ENCODE measurements at places on chromosomes 12 and 14.

GRCh38 chr12:9607716-9608115 lies at the start of gene KLRB1:
Gene KLRB1, minus strand, starts transcription at chr12:9607916. Its CDS starts 77 bp downstream, at chr12:9607839.
- no peak for DNase-seq

GRCh38 chr14:52802597-52802996 lies 11.2 kb upstream of the GNPNAT1 start:
- DNase-seq = no peak

GRCh38 chr12:101042211-101042610 lies 167.8 kb downstream of the SLC5A8 start:
- DNase-seq = no peak

DNA sequence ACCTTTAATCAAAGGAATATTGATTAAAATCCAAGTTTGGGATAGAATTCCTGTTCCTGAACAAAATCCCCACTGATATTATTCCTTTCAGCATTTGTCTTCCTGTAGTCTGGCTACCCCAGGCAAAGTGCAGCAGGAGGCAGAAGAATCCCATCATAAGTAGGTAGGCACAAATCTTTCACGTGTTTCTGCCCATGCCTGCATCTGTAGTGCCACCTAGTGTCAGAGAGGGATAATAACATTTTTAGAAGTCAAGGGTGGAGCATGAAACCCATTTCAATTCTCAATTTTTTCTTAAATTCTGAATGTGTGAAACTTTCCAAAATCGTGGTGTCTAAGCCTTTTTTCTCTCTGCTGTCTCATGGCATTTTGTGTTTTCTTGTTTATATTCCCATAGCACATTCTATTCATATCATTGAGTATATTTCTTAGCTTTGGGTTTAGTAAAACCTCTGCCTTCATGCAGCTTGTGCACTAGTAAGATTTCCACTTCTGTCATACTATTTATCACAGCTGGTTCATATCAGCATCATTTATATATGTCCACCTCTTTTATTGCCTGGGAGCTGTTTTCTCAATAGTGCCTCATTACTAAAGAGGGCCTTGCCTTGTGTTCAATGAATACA lies 47.8 kb upstream of the RERG start:
- DNase-seq = peak; percentile 4

- DNase-seq = no peak
Measured at GRCh38 chr14:61491876-61492434, 170.6 kb downstream of the PRKCH start.

- DNase-seq = no peak
Measured at GRCh38 chr12:123767613-123768012, 5.5 kb downstream of the DNAH10 start.

- no peak for DNase-seq
Measured at GRCh38 chr14:86027144-86027543, 497.2 kb downstream of the FLRT2 start.

DNA sequence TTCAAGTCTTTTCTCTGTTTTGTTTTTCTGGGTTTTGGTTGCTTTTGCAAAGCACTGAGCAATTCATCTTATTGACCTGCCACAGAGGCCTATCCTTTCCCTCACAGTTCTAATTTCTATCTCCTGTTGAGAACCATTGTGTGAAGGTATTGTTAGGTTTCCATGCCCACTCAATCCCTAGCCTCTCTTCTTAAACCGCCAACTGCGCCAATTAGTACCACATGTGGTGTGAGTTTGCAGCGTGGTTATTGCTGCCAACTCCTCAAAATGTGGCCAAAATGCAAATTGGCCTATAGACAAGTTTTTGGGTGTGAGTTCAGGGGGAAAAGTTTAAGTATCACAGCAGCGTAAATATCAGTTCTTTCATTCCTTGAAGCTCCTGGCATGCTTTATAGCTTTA lies 232.6 kb downstream of the FLRT2 start:
- no peak for DNase-seq

Measured in T-helper 2 cell (primary cell).